ELR (cell line): ENCODE measurements at places on chromosomes 16 and 17.

DNA sequence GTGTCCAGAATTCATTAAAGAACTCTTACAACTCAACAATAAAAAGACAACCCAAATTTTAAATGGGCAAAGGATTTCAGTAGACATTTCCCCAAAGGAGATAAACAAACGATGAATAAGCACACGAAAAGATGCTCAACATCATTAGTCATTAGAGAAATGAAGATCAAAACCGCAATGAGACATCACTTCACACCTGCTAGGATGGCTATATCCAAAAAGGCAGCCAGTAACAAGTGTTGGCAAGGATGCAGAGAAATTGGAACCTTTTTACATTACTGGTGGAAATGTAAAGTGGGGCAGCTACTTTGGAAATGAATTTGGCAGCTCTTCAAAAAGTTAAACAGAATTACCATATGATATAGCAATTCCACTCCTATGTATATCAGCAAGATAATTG lies 42.0 kb downstream of the PITPNM3 start:
- peak; percentile 57 for DNase-seq

GRCh38 chr16:72202014-72202413 lies 30.1 kb upstream of the PMFBP1 start:
- peak; percentile 56 for DNase-seq

DNA sequence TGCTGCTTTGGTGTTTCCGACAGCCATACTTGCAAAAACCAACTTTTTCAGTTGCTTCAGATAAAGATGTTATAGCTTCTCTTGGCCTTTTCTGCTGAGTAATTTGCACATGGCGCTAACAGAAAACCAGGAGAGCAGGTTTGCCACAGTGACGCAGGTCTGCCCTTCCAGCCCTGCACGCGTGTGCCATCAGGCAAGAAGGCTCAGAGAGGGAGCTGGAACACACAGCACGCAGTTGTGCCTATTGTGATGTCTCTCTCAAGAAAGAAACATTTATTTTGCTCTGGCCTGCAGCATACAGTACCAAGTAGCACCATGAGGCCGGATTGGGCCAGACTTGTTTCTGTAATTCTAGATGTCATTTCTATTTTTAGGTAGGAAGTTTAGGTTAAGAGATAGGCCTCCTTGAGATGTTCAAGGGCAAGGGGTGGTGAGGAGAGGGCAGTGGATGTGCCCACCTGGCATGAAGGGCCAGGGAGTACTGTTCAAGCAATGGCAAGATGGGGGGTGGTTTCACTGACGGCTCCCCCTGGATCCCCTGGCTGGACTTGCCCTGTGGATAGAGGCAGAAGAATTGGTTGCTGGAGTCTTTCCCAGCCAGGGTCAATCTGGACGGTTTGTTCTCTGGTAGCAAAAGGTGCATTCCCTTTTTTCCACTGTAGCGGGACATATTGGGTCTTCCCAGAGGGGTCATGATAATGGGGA lies 1.9 kb downstream of the CBX2 start:
- no peak for DNase-seq

DNA sequence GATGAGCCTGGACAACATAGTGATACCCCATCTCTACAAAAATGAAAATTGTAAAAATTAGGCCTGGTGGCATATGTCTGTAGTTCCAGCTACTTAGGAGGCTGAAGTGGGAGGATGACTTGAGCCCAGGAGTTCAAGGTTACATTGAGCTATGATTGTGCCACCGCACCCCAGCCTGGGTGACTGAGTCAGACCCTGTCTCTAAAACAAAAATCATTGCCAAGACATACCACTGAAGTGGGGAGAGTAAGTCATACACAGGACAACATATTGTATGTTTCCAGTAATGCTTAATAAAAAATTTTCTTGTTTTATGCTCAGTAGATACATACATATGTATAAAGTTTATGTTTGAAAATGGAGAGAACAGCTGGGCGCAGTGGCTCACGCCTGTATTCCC lies 39.2 kb downstream of the NDE1 start:
- DNase-seq: peak; percentile 42

GRCh38 chr17:52294301-52294700 lies 135.8 kb upstream of the CA10 start:
- DNase-seq: no peak

DNA sequence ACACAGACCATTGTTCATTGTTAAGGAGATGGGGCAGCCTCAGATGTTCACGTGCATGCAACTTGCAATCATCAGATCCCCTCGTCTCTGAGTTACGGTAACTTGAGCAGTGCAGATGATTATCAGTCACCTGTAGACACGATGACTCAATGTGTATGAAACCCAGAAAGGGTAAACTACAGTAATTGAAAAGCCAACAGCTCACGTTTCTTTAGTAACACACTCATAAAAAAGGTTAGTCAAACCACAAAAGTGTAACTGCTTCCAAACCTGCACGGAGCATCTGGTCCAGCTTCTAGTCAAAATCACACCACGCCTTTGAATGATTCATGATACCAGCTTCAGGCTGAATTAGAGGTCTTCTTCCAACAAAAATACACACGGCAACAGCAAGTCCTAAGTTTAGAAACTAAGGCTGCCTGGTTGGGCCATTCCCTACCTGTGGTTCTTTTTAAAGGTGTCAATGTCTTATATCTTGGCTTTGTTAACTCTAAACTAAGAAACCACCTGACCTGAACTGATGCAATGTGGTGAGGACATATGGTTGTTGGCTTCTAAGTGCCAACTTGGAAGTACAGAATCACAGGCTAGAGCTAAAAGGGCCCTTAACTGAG lies 32.3 kb downstream of the GRB7 start:
- peak; percentile 83 for DNase-seq

GRCh38 chr16:70476272-70477020 lies 22.1 kb downstream of the FCSK start:
- DNase-seq: peak; percentile 87

DNA sequence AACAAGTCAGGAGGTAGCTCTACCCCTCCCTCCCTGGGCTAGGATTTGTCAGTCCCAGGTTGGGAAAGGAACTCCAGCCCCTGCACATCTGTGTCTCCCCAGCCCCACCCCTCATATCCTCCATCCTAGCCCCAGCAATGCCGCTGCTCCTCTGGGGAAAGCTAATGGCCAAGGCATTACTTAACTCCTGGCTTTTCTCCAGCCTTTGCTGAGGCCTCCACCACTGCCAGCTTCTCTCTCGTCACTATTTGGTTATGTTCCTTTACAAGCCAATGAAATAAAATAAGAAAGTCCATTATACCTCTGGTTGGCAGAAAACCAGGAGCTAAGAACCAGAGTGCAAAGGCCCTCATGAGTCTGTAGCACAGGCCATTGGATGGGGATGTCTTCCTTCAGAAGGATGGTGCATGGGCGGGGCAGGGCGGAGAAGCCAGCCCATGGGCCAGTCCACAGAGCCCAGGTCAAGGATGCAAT lies 171.0 kb downstream of the CCDC182 start:
- DNase-seq: no peak

DNA sequence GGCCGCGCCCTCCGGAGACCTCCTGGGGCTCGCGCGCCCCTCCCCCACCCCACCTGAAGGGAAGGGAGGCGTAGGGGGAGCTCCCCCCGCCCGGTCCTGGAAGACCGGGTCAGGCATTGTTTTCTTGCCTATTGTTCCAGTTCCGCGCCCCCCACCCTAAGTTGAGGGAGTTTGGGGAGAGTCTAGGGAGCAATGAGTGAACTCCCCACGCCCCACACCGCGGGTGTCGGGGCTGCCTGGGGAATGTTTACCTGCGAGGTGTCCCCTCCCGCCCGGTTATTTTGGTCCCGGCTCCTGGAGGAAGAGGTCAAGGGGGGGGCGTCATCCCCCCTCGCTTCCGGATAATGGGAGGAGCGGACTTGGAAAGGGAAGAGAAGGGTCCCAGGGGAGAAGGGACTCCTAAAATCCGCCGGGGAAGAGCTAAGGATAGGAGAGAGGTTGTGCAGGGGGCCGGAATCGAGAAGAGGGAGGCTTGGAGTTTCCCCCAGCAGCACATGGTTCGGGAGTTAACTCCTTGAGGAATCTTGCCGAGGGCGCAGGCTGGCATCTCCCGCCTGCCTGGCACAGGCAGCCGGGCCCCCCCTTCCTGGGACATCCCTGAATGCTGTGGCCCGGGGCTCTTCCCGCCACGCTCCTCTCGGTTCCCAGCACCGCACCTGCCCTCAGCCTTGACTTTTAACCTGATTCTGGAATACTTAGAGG lies 881 bp downstream of the MLLT6 start:
- peak; percentile 47 for DNase-seq

- peak; percentile 90 for DNase-seq
These were observed 23.3 kb upstream of the CDRT4 start for GRCh38 chr17:15490634-15491261.
